CD4-positive, alpha-beta T cell treated with Interleukin-1 beta for 1 hour (primary cell): ENCODE measurements at places on chromosomes 1 and 21.
A peak's percentile ranks its signal among the peaks of the same experiment; 100 is the strongest.

DNA sequence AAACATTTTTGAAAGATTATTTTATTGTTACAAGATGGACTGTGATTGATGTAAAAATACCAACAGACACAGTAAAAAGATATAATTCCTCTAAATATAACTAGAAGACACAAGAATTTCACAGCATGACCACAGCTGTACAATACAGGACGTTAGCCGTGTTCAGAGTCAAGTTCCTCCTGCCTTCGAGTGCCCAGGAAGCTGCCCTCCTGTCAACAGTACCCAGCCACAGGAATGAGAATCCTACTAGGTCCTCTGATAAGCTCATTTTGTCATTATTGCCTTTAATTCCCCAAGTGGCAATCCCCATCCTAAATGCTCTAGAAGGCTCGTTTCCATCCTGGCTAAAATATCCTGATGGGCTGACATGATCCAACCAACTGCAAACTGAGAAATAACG is 16.4 kb upstream of the CAPN2 start:
- DNase-seq, result no peak

- DNase-seq, result no peak
Measured at GRCh38 chr1:208048904-208049303, 138.0 kb upstream of the CD34 start.

- DNase-seq, result no peak
Measured at GRCh38 chr21:44463724-44464123, 8.4 kb downstream of the LRRC3 start.

DNA sequence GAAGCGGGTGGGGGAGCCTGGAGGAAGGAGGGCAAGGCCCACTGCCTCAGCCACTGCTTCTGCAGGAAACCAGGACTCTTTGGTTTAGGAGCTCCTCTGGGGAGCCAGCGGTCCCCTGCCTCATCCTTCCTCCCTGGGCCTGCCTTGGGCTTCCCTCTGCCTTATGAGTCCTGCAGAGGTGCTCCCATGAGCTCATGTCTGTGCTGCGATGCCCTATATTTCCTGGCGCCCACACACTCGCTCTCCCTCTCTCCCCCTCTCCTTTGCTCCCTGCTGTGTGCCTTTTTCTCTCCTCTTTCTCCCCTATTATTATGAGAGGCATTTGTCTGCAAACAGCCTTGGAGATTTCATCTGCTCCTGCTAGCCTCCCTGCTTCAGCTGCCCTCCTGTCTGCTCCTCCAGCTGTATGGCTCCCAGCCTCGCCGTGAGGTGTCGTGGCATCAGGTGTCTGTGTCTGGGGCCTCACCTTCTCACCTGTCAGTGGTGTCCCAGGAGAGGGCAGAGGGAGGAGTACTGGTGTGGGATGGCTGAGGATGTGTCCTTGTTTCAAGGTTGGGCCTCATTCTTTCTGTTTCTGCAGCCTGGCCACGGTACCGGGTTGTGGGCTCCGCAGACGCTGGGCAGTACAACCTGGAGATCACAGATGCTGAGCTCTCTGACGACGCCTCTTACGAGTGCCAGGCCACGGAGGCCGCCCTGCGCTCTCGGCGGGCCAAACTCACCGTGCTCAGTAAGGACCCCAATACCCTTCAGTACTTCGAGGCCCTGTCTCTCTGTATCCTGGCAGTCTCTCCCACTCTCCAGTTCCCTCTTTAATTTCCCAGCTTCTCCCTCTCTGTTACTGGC is 84.2 kb downstream of the KIRREL1 start:
- no peak for DNase-seq

GRCh38 chr1:118986555-118987467 is 1.3 kb downstream of the TBX15 start:
- no peak for DNase-seq

GRCh38 chr1:228405200-228405978 is 1.2 kb downstream of the TRIM11 start:
- DNase-seq, result no peak

GRCh38 chr1:201460814-201461644 is 8.0 kb downstream of the PHLDA3 start:
- no peak for DNase-seq

DNA sequence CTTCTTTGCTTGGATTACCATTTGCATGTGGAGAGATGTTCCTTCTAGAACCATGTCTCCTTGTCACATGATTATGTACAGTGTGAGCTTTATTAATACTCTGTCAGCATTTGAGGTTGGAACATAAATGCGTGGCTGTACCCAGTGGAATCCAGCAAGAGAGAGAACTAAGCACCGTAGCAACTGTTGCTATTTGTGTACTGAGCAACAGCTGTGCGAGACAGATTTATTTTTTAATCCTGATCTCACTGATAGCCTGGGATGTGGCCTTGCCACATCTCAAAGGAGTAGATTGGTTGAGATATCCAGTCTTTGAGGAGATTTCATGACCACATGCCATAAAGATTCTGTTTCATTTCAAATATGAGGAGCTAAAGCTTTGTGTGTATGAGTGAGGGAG is 43.4 kb downstream of the KIF1B start:
- DNase-seq, result no peak

DNA sequence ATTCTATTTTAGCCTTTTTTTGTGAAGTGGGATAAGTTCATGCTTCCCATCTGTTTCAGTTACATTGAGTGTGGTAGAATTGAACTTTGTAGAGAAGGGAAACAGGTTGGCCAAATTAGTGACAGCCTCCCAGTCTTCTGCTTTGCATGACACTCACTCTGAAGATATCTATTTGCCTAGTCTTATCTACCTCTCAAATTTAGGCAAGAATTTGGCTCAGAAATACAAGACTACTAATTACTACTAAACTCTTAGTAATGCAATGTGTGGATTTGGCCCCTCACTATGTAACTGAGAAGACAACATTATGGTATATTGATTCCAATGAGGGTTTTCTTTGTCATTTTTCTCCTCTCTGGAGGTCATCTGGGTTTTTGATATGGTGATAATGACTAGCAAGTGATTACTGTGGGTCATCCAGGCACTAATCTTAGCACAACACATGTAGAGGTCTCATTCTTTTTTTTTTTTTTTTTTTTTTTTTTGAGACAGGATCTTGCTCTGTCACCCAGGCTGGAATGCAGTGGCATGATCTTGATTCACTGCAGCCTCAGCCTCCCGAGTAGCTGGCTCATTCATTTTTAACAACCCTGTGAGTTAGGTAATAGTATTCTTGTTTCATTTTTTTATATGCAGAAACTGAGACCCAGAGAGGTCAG is 6.3 kb downstream of the FAM20B start:
- DNase-seq, result no peak

GRCh38 chr1:69707103-69707502 is 139.4 kb downstream of the LRRC7 start:
- no peak for DNase-seq

DNA sequence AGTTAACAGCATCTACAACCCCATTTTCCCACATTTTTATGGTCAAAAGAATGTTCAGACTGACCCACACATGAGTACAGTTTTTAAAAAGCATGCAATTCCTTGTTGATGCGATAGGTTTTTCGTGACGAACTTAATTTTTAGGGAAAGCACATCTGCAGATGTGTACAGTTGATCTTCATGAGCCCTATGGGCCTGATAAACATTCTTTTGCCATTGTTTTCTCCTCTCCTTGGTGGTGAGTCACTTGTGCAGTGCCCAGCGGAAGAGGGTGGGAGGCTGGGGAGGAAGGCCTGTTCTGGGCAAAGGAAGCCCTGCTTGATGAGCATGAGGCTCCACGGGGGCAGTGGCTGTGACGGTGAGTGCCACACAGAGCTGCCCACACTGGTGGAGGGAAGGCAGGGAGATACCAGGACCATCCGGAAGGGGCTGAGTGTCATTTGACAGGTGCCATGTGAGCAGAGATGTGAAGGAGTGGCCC is 5.3 kb downstream of the ARF1 start:
- no peak for DNase-seq

- DNase-seq, result no peak
Measured at GRCh38 chr1:183806675-183807074, 1.8 kb downstream of the RGL1 start.

DNA sequence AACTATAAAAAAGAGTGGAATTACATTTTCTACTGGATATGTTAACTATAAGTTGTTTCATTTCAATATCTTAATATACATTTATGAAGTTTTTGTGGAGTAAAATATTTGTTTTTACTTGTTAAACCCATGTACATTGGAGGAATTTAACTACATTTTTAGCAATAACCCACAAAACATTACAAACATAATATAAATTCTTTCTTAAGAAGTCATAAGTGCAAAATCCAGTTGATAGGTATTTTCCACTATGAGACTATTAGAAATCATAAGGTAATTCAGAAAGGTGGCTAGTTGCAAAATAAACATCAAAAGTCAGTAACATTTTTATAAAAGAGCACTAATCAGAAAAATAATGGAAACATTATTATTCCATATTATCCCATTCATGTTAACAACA is 73.9 kb upstream of the RRP15 start:
- DNase-seq, result no peak

- peak; percentile 63 for DNase-seq
Measured at GRCh38 chr1:22831729-22832413, 121.2 kb downstream of the EPHB2 start.

DNA sequence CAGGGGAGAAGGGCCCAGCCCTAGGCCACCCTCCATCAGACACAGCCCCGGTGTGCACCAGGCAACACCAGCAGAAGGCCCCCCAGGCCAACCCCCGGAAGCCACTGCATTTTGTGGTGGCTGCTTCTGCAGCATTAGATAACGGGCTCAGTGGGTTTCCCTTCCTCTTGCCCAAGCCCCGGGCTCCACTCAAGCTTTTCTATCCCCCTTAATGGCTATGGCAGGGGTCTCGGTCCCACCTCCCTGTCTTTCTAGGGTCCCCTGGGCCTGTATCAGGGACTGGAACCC is 18.9 kb downstream of the C1orf174 start:
- no peak for DNase-seq

- no peak for DNase-seq
Measured at GRCh38 chr1:28286111-28286510, 26.8 kb downstream of the SESN2 start.

DNA sequence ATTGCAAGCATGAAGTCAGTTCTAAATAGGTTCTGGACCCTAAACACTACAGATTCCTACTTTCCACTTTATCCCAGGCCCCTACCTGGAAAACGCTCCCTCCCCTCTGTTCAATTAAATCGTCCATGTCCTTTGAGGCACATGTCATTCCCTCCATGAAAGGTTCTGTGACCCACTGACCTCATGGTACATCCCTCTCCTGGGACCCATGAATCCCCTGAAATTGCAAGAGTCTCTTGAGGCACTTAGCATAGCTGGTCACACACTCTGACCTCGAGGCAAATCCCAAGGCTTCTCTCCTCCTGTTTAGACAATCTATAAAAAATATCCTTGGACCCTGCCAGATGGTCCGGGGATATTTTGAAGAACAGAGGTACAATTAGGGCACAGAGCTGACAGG is 34.3 kb upstream of the KRTAP19-8 start:
- DNase-seq, result no peak

DNA sequence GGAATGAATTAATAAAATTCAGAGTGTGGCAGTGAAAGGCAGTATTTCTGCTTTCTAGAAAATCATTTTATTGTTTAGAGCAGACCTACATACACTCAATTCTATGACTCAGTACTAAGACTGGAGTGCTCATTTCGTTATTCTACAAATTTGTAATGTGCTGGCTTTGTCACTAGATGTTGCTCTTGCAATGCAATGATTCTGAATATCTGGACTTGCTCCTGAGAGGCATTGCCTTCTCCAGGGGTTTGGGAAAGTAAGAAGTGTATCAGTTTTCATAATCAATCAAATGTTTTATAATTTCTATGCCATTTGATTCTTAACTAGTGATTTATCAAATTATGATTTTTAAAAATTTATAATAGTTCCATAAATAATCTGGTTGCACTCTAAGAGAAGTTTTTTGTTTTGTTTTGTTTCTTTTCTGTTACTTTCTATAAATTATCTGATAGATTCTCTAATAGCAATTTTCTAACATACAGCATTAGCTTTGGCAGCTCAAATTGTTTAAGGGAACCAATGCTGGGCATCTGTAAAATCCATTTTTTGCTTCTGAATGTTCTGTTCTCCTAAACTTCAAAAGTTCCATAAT is 280.5 kb upstream of the SGIP1 start:
- peak; percentile 67 for DNase-seq

DNA sequence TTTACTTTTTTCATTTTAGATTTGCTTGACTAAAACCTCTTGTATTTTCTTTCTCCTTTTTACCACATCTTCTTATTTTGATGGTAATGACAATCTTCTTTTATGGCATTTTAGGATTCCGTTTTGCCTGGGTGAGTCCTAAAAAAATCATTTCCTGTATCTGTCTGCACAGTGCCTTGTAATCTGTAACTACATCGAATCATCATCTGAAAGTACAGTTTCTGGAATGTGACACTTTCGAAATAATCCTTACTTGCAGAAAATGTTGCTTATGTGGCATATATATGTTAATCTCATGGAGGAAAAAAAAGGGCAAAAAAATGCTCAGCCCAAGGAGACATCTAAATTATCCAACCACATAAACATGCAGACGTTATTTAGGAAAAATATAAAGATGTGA is 29.0 kb downstream of the GREM2 start:
- no peak for DNase-seq

DNA sequence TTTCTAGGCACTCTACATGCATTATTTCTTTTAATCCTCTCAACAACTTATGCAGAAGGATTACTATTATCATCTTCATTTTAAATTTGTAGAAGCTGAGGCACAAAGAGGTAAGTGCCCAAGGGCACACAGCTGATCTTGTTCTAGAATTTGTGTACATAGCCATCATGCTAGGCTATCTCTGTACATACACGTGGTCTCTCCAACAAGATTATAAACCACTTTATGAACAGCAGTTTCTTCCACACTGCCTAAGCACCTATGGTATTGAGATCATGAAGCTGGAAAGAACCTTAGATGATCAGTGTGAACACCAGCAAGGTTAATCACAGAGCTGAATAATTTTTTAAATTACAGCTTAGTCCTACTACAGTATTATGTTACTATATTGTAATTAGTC is 28.9 kb downstream of the UCHL5 start:
- DNase-seq, result no peak

DNA sequence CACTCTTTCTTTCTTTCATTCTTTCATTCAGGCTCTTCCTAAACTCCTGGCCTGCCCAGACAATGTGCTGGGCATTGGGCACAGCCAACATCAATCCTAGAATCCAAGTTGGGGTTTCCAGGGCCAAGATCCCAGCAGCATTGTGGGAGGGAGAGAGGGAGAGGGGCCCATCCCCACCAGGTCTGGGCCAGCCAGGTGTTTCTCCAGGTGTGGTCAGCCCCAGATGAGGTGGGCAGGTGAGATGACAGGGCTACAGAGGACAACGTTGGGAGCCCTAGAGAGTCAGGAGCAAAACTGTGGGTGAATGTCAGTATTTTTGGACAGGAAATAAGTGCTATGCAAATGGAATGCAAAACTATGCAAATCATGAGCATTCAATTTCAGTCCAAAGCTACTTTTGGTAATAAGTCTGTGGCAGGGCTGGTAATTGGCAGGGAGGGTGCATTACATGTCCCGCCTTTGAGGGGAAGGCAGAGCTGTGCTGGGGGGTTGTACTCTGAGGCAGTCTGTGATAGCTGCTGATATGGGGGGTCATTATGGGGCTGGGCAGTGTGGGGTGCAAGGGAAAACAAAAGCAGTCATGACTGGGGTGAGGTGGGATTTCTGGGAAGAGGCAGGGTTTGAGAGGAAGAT is 139.9 kb upstream of the IGSF21 start:
- DNase-seq, result no peak
